ENCODE measurements at places on chromosomes 1 and 21.

- no peak for DNase-seq
These were observed 10.1 kb upstream of the FGR start for GRCh38 chr1:27645071-27645415.

GRCh38 chr1:6723621-6724428, 22.2 kb upstream of the DNAJC11 start:
- DNase-seq: no peak

DNA sequence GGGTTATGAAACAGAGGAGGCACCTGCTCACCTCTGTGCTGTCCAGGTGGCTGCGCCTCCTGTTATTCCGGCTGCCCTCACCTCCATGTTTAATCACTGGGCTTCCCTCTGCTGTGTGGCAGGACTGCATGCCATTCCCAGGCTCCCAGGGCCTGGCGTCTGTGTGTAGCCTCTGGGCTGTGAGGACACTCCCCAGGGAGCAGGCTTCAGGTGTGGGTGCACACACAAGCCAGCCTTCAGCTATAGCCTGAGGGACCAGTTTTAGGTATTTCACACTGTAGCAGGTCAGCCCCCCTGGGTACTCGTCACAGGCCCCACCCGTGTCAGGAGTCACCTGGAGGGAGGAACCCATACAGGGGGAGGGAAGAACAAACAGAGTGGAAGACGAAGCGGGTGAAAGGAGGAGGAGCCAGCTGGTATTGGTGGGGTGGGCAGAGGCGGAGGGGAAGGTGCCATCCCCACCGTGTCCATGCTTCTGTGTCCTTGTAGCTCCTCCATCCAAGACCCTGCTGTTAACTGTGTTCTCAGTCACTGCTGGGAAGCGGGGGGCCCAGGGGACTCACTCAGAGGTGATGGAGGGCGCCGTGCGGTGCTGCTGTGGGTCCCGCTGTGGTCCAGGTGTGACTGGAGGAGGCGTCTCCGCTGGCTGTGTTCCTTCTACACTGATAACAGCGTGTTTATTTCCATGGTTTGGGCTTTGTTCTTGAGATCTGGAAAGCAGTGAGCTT, 158.6 kb downstream of the PGBD5 start:
- DNase-seq: no peak

DNA sequence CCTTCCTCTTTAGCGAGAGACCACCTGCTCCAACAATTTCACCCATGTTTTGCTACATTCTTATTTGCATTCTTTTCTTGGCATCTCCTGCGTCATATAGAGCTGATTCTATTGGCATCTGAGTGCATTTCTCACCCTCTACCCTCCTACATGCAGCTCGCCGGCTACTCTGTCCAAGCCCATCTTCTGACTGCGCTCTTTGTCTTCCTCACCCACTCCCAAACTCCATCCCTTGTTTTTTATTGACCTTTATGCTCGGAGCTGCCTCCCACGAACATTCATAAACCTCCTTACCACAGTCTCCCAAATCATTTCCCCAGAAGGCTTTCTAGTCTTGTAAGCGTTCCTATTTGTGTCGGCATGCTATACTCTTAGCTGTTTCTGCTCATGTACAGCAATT, 33.6 kb upstream of the FMN2 start:
- no peak for DNase-seq
